ENCODE measurements at places on chromosomes 2 and 18. TPM values are rescaled to one million over a fixed set of nuclear protein-coding genes. Genes with fewer than 3 reads are reported as not detected.

UGT1A10 gene
- total RNA-seq: not detected

PHOSPHO2 gene
- 8.5 TPM for total RNA-seq

- DNase-seq: no peak
These were observed 479.5 kb downstream of the TNS1 start for GRCh38 chr2:217523286-217523685.

GRCh38 chr18:8254654-8255053, 354.6 kb upstream of the RAB12 start:
- DNase-seq: no peak

DNA sequence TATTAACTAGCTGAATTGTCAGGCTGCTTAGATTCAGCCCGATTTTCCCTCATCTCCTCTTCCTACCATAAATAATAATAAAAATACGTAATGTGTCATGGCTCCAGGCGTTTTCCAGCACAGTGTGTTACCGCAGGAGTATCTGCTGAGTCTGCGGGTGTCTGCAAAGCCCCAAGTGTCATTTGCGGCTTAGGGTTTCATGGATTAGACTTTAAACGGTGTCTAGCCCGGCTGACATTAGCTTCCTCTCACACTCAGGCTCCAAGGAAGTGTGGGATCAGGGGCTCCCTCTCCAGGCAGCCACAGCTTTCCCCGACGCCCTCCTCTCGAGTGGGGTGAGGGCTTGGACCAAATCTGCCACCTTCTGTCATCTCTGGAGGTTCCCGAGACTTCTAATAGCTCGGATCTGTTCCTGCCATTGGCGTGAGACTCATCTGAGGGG, 14.1 kb upstream of the HOXD1 start:
- DNase-seq: peak; percentile 48

GRCh38 chr18:11883153-11883552, 25.0 kb downstream of the MPPE1 start:
- DNase-seq: no peak

DNA sequence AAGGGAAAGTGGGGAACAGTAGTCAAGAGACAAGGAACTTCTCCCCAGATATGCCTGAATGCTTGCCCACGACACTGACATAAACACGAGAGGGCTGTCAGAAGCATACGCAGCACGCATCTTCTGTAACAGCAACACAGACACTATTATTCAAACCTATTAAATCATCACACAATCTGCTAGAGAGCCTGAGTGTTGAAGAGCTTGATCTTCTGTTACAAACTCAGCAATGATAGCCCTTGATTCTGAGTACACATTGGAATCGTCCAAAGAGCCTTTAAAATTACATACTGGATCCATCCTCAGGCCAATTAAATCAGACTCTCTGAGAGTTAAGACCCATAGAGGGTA, 111.6 kb downstream of the ZNF521 start:
- DNase-seq: no peak

DNA sequence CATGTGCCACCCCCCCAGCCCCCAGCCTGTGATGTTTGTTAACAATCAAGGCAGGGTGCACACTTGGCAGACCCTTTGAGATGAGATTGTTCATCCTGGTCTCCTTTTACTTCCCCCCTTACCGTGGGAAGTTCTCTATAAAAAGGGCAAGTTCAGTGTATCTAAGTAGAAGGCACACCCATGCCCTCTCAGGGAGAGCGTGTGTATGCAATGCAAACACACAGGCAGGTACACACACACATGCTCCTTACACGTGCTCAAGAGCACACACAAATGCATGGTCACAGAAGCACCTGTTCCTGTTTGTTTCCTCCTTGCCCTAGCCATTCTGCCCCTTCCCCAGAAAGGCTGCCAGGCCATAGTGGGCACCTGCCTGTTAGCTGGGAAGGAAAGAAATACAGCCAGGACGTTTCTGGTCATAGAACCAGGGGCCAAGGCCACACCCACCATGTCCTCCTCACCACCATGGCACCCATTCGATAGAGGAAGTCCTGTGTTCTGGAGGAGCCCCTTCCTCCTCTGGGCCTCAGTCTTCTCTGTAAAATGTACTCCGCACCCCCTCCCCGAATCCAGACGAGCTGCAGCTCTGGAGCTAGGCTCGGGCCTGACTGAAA, 3.1 kb downstream of the ATOH8 start:
- no peak for DNase-seq
